ENCODE measurements at places on chromosomes 5 and 9.

GRCh38 chr9:110157823-110158664 is 49.9 kb downstream of the C9orf152 start:
- no peak for DNase-seq

GRCh38 chr5:10301842-10302610 is 5.7 kb downstream of the CMBL start:
- no peak for DNase-seq

DNA sequence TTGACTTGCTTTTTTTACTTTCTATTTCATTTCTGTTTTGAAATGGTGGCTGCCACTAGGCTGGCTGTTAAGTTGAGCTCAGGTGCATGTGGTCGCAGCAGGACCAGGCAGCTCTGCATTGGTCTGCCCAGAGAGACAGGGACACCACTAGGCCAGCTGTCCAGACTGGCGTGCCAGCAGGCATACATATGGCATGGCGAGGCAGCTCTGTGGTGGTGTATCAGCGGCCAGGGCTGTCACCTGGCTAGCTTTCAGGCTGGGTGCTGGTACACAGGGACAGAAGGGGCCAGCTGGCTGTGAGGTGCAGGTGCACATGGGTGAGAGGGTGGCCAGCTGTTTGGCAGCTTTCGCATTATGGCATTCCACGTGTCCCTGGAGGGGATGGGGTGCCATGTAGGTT is 654.0 kb upstream of the ACO1 start:
- no peak for DNase-seq

GRCh38 chr9:86512929-86513328 is 158.7 kb upstream of the TUT7 start:
- DNase-seq, result no peak

DNA sequence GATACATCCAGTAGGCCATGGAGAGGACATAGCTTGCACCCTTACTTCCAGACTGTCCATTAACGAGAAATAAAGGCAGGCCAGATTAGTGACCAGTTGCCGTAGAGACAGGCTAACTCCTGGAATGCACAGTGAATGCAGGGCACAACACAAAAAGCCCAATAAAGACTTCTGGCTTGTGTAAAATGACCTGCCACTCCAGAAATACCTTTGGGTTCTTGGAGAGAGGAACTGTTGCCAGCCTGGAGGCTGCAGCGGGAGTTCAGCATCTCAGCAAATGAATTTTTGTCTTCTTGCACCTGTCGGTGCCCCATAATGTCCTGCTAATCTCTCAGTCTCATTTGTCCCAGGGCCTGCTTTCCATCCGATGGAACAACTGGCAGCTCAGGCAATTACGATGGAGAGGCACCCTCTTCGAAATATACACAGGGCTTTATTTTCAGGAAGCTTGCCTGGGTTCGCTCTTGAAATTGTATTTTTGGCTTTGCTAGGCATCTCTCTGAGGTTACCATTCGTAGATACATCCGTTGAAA is 538.8 kb upstream of the ZNF462 start:
- no peak for DNase-seq

- DNase-seq, result no peak
These were observed 102.6 kb downstream of the CDC42SE2 start for GRCh38 chr5:131366428-131366827.

- DNase-seq, result no peak
These were observed 92.5 kb downstream of the HTR4 start for GRCh38 chr5:148561801-148562311.

DNA sequence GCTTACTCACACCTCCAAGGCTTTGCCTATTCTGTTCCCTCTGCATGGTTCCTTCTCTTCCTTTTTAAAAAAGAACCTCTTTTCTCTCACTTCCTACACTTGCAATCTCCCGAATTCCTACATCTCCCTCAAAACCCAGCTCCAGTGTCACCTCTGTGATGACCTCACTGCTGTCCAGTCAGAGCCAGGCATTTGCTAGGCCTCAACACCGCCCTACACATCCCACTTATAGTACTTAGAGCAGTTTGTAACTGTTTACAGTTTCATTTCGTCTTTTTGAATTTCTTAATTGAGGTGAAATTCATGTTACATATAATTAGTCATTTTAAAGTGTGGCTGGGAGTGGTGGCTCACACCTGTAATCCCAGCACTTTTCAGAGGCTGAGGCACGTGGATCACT is 30.8 kb downstream of the CD14 start:
- no peak for DNase-seq

DNA sequence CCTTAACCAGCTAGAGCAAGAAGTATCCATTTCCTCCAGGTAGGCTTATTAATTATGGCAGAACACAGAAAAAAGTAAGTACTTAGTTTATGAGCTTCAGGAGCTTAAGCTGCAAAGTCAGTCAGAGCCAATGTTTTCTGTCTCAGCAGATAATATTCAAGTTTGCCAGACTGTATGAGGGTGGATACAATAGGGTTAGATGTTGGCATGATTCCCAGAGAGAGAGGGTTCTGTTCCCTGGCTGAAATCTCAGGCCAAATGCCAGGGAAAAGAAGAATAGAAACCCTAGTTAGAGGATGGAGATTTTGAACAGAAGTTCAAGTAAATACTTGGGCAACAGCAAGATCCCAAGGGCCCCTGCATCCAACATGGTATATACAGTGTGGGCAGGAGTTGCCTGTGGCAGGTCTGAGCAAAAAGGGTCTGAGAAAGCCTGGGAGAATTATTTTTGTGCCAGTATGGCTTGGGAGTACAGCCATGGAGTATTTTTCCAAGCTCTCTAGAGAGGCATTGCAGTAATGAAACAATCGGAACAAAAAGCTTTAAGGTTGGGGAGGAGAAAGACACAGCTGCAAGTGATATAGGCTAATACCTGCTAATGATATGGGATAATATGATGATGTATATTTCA is 31.0 kb upstream of the ISOC1 start:
- DNase-seq, result peak; percentile 10
